ENCODE measurements at places on chromosomes 13 and 19.

DNA sequence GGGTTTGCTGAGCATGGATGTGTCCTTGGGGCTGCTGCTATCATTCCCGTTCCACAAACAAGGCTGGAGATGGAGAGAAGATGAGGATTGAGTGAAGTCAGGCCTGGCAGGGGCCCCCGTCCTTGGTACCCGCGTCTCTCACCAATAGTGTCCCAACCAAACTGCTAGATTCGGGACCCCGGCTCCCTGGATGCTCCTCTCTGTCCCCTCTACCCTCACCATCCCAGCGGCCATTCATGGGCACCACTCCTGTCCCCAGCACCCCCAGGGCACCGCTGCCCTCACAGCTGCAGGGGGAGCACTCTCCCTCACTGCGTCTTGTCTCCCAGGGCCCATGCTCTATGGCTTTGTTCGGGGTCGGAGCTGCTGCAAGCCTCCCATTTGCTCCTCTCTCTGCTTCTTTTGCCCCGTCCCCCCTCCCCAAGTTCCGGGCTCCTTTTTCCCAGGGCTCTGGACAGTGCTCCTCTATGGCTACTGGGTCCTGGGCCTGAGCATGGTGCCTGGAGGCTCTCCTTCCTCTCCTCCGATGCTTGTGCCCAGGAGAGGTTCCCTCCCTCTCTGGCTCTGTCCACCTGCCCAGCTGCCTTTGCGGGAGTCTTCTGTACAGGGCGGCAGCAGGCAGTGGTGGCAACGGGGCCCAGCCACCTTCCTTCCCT, 219.5 kb downstream of the TEX29 start:
- no peak for DNase-seq

- DNase-seq: no peak
Observed at GRCh38 chr19:41030651-41031050, 39.6 kb downstream of the CYP2B6 start.

GRCh38 chr19:4360641-4361151, 17.3 kb downstream of the MPND start:
- no peak for DNase-seq

DNA sequence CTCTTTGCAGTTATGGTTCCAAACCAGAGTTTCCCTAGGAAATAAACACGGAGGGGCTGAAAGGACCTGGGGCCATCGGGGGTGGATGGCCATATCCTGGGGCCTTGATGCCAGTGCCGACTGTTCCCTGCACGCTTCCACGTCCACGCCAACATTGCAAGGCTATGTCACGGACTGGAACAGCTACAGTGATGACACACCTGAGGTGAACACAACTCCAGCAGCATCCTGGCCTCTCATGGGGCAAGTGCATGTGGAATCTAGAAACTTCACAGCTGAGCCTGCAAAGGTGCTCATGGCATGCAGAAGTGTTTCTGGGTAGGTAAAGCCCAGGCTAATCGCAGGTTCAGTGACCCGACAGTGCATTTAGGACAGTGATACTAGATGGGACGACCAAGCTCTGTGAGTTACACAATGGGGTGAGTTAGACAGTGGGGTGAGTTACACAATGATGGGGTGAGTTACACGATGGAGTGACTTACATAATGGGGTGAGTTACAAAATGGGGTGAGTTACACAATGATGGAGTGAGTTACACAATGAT, 52.0 kb upstream of the GAS6 start:
- DNase-seq: no peak

- DNase-seq: no peak
Observed at GRCh38 chr13:90792335-90792734, 555.2 kb upstream of the MIR17HG start.

- no peak for DNase-seq
Observed at GRCh38 chr19:51690454-51691073, 2.6 kb upstream of the SPACA6 start.

- no peak for DNase-seq
Observed at GRCh38 chr13:84263354-84264069, 381.2 kb upstream of the SLITRK1 start.

DNA sequence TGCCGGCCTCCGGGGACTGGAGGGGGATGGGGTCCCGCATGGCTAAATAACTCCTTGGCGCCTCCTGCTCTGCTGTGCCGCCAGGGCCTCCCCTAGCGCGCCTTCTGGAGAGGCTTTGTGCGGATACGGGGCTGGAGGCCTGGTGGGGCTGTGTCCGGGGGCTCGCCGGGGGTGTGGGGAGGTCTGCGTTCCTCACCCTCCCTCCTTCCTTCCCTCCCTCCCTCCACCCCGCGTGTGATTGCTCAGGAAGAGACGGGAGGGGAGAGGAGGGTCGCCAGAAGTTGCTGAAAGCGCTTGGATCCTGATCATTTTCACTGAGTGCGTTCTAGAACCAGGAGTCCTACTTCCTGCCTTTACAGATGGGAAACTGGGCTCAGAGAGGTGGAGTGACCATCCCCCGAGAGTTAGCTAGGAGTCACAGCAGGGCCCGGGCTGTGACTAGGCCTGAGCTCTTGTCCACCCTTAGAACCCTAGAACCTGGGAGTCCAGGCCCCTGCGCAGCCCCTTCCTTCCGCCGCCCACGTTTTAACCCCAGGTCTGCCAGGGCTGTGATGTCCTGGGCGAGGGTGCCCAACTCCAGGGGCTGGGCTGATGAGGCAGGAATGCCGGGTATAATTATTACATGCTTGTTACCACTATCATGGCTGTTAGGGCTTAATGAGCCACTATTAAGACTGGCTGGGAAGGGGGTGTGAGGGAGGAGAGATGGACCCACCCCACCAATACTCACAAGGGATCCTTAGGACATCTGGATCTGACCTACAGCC, 782 bp upstream of the JUND start:
- DNase-seq: no peak
